ENCODE measurements at places on chromosomes 13 and 19.

DNA sequence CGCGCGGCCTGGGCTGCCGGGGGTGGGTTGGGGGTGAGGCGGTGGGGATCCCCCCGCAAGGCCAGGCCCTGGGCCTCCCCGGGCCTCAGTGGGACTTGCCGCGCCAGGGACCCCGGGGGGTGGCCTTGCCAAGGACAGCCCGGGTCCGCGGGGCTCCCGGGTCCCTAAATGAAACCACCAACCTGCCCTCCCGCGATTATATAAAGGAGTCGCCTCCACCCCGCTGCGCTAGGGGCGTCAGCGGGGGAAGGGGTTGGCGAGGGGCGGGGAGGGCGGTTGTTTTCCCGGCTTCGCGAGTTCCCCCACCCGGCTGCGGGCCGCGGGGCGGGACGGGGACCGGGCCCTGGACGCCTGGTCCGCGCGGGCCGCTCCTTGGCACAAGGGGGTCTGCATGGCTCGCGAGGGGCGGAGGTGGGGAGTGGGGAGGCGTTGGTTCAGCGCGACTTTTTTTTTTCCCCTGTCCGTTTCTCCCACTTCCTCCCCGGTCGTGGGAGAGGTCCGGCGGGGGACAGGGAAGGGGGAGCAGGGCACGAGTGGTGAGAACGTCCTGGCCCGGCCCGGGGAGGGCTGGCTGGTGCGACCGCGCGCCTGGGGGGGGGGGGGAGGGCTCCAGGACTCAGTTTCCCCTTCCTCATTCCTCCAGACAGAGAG lies 822 bp upstream of the ZBTB7A start:
- DNase-seq: peak; percentile 22

DNA sequence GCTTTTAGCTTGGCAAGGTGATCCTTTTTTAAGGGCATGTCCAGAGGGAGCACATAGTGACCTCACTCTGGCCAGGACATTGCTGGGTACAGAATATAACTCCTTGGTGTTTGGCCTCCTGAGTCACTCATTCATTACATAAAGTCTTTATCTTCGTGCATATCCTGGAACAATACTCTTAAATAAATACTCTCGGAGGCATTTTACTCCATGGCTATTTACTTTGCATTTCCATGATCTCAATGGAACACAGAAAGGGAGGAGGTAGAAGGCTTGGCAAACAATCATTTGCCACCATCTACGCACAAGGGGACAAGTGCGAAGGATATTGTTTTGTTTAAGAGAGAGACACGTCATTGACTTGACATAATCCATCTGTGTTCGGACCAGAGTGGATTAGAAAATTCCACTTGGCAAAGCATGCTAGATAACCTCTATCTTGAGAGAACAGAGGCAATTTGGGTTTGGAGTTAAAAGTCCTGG lies 210.0 kb downstream of the IRS2 start:
- no peak for DNase-seq

DNA sequence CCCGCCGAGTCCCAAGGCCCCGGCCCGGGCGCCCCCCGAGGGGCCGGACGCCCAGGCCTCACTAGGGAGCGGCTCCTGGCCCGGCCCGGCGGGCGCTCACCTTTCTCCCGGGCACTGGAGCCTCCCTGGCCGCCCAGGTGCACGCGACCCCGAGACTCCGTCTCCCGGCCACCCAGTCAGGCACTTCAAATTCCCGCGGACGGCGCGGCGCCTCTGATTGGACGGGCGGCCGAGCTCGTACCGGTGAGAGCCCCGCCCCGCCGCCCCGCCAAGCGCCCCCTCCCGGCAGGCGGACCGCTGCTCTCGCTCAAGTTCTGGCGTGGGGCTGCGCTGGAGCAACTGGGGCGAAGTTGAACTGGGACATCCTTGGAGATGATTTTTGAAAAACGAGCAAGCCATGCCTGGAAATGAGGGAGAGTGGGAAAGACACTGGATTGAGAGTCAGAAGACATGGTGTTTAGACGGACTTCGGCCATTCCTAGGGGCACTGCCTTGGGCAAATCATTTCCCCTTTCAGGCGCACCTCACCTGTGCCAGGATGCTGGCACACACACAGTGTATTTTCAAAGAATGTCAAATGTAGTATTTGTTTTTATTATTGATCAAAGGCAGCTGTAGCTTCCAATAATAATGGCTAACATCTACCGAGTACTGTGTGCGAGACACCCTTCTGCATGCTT lies 485.3 kb downstream of the UQCRFS1 start:
- DNase-seq: peak; percentile 31

DNA sequence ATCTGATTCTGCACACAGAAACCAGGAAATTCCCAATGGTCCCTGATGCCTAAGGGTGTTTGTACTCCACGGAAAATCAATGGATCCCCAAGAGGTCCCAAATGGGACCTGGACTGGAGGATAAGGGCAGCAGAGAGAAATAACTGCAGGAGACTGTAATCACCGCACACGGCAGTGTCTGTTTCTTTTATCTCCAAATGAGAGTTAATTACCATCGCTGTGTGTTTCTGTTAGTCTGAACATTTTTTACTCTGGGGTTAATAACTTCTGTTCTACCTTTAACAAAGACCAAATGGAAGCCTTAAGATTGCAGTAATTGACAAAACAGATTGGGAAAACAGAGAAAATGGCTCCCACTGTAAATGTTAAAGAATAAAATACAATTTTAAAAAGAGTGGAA lies 320.9 kb downstream of the DCLK1 start:
- no peak for DNase-seq

DNA sequence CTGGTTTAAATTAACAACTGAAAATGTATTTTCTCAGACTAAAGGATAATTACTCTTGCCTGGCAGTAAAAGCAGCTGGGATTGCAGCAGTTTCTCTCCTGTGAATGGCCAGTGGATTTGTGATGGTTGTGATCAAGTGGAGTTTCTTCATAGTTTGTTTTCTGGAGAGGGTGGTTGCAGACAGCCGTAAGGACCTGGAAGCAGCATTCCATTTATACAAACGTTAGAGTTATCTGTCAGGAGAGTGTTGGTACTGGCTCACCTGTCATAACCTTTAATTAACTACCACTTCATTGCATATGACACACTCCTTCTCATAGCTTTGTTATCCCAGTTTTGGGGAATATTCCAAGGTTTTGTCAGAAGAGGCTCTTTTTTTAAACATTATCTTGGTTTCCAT lies 258.4 kb upstream of the SLC10A2 start:
- DNase-seq: no peak

DNA sequence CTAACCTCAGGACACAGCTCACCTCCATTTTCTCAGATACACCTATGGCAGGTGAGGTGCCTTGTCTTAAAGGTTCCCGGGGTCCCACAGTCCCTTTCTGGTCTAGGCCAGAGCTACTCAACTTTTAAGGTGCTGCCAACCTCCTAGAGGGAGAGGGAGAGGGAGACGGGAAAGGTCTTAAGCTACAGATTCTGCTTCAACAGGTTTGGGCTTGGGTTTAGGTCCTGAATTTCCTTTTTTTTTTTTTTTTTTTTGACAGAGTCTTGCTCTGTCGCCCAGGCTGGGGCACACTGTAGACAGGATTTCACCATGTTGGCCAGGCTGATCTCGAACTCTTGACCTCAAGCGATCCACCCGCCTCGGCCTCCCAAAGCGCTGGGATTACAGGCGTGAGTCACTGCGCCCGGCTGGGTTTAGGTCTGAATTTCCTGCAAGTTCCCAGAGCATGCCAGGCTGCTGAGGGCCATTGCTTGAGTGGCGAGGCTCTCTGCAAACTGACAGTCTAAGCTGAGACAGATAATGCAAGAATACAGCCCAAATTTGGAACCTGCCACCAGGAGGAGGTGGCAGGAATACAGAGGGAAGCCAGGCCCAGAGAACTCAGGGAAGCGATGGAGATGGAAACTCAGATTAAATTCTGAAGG lies 7.8 kb upstream of the SYCN start:
- no peak for DNase-seq

DNA sequence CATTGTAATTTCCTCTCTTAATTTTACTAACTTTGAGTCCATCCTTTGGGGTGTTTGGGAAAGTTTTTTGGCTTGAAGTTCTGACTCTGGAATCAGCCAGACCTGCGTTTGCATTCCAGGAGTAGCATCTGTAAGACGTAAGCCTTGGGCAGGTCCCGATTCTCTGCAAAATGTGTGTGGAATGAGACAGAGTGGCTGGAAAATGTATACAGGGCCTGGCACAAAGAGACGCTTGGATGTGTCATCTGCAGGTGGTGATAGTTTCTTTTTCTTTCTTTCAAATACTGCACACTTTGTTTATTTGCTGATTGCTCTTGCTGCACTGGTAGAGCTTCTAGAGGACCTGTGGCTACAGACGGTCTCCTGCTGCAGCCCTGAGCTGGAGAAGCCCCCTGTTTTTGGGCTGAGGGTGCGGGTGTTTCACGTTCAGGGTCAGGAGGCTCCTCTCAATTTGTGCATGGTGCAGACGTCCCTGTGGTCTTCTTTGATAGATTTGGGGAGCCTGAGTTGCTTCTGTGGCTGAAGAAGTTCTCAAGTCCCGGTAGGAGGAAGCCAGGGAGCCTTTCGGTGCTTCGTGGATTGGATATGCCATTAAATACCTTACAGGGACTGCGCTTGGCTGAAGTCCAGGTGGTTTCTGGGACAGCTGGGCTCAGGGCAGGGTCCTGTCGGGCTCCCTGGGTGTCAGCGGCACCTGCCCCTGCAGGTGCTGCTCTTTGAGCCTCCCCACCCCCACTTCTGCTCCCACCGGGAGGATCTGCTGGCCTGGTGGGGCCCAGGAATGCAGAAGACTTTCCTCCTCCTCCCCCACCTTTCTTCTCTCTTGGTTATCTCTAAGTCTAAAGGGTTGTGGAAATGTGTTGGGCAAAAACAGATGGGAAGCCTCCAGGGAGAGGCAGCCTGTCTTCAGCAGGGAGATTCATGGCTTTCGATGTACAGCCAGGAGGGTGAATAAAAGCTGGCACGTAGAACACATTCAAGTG lies 44.0 kb upstream of the GAS6 start:
- DNase-seq: peak; percentile 60

DNA sequence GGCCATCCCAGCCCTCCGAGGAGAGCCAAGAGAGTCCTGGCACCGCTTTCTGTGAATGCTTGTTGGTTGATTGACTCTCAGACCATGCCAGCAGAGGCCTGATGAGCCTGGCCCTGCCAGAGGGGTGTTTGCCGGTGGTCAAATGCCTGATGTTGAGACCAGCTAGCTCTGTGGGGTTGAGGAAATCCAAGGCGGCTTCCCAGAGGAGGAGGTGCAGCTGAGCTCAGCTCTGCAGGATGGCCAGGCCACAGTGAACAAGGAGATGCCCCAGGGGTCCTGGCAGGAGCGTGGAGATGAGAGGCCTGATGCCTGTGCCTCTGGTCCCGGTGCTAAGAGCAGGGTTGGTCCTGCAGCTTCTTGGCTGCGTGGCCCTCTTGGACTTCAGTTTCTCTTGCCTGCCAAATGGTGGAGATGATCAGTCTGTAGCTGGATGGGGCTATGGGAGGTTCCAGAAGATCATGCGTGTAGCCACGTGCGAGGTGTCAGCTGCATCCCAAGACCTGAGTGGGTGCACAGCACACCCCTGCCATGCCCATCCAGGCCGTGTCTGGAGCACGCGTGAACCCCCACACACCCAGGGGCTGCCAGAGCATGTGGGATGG lies 16.8 kb downstream of the NFIC start:
- no peak for DNase-seq

GRCh38 chr13:79999601-80000000 lies 341.3 kb downstream of the SPRY2 start:
- no peak for DNase-seq

- DNase-seq: no peak
Observed at GRCh38 chr13:33917190-33917589, 99.2 kb downstream of the RFC3 start.

GRCh38 chr19:55695511-55696290 lies 20.7 kb downstream of the EPN1 start:
- DNase-seq: no peak

DNA sequence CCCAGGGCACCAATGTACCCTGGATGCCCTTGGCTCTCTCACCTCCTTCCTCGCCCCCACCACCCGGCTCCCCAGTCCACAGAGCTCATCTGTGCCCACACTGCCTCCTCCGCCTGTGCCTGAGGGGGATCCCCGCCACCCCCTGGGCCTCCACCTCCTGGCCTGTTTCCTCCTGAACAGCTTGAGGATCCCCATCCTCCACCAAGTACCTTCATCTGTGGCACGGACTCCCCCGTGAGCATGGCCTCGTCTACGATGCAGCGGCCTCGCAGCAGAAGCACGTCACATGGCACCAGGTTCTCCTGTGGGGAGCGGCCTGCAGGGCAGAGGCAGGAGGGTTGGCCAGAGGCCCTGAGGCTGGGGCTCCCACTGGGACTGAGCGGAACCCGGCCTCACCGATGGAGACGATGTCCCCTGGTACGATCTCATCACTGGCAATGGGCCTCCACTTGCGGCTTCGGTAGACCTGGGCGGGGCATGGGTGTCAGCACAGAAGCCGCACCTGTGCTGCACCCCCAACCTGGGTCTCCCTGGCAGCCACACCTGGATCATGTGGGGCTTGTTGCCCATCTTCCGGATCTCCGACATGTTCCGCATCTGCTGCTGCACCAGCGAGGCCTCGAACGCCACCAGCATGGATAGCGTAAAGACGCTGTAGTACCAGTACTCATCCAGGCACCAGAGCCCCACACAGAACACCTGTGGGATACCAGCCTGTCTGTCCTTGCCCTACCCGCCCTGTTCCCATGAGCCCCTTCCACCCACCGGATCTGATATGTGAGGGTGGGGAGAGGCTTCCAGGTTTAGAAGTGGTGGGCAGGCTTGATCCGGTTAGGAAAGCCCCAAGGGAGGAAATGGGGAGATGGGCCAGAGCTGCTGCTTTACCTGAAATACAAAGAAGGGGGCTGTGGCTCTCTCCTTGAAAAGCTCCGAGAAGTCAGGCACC lies 6.8 kb downstream of the ATP13A1 start:
- no peak for DNase-seq

DNA sequence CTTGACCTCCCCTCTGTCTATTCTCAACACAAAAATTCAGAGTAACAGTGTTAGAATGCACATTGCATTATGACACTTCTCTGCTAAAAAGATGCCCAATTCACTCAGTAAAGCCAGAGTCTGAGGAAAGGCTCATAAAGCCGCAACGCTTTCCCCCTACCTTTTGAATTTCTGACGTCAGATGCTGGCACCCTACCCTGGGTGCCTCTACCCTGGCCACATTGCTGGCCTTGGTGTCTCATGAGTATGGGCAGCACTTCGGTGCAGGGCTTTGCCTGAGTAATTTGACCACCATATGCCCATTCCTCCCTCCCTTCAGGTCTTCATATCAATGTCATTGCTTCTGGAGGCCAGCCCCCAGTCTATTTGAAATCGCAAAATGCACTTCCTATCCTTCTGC lies 229.3 kb downstream of the MYO16 start:
- no peak for DNase-seq

Measured in fibroblast of skin of scalp (primary cell).